ENCODE measurements at places on chromosomes 2 and 18.

DNA sequence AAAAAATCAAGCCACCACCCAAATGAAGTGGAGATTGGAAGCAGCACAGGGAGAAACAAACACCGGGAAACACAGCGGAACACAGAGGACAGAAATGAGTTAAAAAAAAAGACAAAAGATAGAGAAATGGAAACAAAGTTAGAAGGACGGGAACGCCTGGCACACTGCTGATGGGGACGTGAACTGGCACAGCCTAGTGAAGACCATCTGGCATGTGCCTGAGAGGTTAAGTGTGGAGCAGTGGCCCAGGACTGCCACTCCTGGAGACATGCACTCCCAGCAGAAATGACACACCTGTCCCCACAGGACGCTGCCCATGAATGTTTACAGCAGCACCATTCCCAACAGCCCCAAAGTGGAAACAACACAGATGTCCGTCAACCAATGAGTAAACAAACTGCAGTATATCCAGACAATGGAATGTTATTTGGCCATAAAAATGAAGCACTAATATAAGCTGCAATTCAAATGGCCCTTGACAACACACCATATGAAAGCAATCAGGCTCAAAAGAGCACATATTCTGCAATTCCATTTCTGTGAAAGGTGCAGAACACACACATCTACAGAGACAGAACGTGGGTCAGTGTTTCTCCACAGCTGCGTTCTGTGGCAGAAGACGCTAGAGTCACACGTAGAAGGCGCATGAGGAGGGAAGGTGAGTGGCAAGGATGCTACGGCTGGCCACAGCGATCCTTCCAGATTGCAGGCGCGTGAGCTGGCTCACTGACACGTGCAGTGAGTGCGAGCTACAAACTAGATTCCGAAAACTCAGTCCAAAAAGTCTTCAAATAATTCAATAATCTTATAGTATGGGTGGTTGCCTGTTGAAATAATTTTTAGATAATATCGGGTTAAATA lies 24.6 kb downstream of the THAP4 start:
- no peak for DNase-seq

DNA sequence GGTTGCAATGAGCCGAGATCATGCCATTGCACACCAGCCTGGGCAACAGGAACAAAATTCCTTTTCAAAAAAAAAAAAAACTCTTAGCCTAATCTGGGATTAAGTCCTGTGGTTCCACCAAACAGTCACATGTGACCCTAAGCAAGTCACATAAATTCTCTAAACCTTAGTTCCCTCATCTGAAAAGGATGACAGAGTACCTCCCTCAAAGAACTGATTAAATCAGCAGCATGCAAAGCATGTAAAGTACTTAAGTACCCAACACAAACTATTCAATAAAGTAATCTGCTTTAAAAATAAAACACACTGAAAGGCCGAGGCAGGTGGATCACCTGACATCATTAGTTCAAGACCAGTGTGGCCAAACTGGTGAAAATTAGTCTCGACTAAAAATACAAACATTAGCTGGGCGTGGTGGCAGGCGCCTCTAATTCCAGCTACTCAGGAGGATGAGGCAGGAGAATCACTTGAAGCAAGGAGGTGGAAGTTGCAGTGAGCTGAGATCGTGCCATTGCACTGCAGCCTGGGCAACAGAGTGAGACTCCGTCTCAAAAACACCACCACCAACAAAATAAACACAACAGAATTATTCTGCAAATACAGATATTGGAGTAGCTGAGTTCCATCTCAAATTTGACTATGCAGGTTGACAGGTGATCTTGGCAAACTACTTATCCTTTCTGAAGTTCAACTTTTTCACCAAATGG lies 7.0 kb downstream of the USP34 start:
- no peak for DNase-seq

GRCh38 chr2:25251071-25251421 lies 82.7 kb upstream of the POMC start:
- no peak for DNase-seq

DNA sequence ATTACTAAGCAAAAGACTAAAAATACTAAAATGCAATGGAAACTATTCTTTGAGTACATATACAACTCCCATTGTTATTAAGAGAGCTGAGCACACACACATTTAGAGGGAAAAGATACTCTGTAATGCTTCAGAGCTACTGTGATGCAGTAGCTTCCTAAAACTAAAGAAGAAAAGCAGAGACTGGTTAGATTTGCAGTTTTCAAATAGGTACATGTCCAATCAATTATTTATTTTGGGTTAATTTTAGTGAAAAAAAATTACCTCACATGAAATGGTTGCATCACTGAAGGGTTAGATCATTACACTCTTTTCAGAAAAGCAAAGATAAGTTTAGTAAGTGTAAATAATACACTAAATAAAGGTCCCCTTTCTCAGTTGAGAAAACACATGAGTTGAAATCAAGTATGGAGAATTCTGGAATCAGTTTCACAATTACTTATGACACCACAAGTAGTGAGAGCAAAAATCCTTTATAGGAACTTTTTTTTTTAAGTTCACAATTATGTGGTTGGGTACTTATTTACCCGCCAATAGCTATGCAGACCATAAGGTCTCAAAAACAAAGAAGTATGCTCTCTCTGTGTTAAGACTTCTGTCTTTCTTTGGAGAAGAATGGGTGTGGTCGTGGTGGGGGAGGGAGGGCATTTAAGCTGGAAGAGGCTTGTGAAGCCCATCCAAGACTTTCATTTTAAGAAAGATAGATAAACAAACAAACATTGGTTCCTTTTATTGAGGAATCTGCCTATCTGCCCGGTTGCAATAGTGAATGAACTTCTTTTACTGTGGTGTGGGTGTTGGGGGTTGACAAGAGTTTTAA lies 25.3 kb upstream of the SERTAD2 start:
- DNase-seq, result no peak

GRCh38 chr2:186984481-186984880 lies 135.5 kb upstream of the ZSWIM2 start:
- no peak for DNase-seq

- no peak for DNase-seq
Observed at GRCh38 chr2:62524293-62524941, 18.4 kb upstream of the TMEM17 start.

DNA sequence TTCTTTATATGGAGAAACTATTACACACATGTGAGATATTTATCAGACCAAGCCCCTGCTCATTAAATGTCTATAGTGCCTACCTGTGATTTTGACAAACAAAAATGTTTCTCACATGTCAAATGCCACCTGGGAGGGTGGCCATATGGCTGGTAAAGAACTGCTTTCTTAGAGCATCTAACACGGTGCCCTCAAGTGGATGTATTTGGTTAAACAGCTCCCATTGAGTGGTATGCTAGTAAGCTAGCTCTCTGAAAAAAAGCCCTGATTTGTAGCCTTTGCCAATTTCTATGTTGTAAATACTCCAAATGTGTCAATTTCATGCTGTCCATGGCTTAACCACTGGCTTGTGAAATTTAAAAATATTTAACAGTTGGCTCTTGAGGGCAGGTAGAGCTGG lies 94.6 kb downstream of the PMAIP1 start:
- DNase-seq, result no peak

DNA sequence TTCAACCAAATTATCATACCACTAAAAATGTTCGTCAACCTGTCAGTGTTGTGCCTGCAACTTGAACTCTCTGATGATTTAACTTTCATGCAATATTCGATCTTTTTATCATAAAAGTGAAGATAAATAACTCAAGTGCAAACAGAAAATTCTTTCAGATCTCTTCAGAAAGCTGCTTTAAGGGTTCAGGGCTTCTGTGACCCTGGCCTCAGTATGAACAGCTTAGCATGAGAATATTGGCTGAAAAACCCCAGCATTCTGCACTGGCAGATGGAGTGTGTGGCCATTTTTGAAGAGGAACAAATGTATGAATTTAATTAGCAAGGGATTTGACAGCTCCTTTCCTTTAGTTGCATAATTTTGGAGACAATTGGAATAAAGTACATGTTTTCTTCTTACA lies 851.4 kb upstream of the SOX11 start:
- DNase-seq, result no peak

GRCh38 chr2:28224648-28225472 lies 167.8 kb upstream of the FOSL2 start:
- no peak for DNase-seq

- DNase-seq, result no peak
Observed at GRCh38 chr2:197805715-197806633, 1.6 kb downstream of the PLCL1 start.

GRCh38 chr2:64277101-64277849 lies 133.1 kb upstream of the PELI1 start:
- DNase-seq, result peak; percentile 55

DNA sequence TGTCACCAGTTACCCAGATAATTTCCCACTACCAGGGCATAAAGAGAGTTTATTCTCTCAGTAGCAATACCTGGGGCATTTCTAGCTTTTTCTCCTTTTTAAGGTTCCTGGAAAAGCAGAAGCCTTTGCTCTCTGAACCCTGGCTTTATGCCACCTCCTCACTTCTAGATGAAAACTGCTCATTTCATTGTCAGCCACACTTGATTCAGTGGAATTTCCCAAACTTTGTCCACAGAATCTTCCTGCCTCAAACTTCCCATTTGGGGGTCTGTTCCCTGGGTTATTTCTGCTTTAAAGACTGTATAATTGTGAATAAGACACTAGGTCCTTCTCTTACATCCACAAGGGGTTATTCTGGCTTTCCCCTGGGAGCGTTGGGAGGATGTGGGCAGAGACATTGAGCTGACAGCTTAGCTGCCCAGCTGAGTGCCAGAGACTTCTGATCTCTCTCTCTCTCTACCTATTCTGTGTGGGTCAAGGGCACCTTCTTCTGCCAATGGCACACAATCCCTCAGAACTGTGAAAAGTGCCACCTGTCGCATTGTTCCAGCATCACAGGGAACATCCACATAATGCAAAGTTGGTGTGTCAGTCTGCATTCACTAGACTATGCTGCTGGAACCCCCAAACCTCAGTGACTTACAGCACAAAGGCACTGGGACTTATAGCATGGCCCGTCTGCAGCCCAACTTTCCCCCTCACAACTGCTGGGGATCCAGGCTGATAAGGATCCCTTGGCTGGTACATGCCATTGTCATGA lies 19.9 kb upstream of the NRP2 start:
- DNase-seq, result no peak

DNA sequence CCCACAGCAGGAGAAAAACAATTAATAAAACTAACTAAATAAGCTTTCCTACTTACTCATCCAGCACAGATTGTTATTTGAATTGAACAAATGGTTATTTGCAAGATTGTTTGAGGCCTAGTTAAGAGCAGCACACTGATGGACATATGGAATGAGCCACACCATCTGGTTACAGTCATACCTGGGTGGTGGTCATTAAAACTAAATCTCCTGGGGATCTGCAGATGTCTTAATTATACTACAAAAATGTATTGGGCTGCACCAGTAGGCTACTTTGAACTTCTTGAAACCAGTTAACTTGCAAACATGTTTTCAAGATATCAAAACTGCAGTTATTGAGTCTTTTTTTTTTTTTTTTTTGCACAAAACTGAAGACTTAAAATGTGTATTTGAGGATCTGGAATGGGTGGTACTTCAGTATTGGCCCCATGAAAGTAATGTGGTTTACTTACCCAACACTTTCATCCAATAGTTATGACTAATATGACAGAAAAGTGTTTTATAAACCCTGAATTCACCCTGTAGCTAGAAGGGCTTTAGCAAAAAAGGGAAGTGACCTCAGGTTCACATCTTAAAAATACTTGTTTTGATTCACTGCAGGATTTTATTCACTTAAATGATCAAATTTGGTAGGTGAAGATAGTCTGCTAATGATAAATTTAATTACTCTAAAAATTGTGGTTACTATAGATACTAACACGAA lies 10.8 kb downstream of the AGFG1 start:
- no peak for DNase-seq

DNA sequence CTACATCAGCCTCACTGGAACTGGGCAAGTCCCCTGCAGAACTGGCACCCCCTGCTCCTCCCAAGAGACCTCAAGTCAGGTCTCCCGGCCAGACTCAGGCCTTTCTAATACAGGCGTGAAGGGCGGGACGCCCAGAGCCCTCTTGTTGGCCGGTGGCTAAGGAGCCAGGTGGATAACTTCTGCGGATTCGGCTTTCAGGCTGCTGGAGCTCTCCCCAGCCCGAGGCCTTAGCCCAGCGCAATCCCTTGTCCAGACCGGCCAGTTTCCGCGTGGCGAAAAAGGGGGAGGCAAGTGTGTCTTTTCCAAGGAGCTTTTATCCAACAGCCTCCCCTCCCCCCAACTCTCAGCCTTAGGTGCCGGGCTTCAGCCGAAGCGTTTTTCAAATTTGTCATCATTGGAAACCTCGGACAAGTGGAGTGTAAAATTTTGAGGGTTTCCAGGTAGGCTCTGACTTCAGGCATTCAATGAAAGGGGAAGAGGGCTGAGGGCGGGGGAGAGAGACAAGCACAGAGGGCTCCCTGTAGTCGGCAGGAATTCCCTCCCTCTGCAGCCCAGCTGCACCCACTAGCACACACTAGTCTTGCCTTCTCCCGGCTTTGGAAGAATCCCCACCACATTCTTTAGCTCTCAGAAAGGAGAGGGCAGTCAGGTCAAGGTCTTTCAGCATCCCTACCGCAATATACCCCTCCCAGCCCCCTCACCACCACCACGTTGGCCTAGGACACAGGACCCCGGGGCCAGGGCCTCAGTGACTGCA lies 9.5 kb upstream of the SATB2 start:
- no peak for DNase-seq

DNA sequence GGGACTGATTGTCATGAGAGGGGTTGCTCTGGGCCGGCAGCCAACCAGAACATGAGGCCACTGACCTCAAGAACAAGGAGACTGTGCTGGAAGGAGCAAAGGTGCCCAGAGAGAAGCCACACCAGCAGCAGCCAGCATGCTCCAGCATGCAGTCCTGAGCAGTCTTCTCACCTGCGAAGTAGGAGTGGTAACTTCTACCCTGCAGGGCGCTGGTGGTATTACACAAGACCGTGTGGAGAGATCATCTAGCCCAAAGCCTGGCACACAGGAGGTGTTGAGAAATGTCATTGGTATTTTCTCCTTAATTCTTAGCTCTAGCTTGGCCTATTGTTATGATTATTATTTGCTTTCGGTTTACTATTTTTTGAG lies 132.7 kb downstream of the TSN start:
- DNase-seq, result no peak

- DNase-seq, result no peak
Observed at GRCh38 chr18:13447621-13448334, 229.2 kb downstream of the LDLRAD4 start.

DNA sequence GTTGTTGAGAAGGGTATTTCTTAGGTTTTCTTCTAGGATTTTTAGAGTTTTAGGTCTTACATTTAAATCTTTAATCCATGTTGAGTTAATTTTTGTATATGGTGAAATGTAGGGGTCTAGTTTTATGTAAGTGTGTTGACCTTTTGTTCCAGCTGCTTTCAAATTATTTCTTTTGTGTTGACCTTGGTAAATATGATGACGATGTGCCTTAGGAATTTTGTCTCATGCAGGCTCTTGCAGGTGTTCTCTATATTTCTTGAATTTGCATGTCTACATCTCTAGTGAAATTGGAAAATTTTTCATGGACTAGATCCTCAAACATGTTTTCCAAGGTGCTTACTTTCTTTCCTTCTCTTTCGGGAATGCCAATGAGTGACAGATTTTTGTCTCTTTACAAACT lies 1609.3 kb upstream of the ZEB2 start:
- no peak for DNase-seq

- DNase-seq, result no peak
Observed at GRCh38 chr18:29123706-29124530, 947.0 kb upstream of the CDH2 start.

- DNase-seq, result no peak
Observed at GRCh38 chr2:101130081-101130480, 21.1 kb downstream of the TBC1D8 start.

Data from CD4-positive, alpha-beta T cell treated with Interleukin-4 for 1 hour (primary cell).